ENCODE measurements at places on chromosomes 11 and 22. TPM values are rescaled to one million over a fixed set of nuclear protein-coding genes. Genes with fewer than 3 reads are reported as not detected.

DNA sequence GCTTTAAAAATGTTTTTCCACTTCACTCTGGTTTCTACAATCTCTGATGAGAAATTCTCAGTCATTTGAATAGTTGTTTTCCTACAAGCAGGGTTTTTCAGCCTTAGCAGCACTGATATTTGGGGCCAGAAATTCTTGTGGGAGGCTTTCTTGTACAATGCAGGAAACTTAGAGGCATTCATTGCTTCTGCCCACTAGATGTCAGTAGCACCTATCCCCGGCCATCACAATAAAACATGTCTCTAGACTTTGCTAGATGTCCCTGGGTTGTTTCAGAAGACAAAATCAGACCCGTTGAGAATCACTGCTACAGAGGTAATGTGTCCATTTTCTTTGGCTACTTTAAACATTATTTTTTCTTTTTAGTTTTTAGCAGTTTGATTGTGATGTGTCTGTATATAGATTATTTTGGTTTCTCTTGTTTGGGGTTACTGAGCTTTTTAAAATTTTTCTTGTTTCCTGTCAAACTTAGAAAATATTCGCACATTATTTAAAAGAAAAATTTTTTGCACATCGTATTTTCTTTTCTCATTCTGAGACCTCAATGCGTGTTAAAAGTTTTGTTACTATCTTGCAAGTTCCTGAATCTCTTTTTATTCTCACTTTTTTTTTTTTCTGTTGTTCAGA lies 60.8 kb upstream of the CCDC179 start:
- DNase-seq: no peak

DNA sequence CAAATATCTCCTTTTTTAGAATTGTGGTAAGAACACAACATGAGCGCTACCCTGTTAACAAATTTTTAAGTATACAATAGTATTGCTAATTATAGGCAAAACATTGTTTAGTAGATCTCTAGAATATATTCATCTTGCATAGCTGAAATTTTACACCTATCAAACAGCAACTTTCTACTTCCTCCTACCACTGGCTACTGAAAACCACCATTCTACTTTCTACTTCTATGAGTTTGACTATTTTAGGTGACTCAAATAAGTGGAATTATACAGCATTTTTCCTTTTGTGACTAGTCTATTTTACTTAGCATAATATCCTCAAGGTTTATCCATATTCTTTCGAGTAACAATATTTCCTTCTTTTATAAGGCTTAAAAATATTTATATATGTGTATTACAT lies 128.4 kb downstream of the FAM76B start:
- DNase-seq: no peak

DNA sequence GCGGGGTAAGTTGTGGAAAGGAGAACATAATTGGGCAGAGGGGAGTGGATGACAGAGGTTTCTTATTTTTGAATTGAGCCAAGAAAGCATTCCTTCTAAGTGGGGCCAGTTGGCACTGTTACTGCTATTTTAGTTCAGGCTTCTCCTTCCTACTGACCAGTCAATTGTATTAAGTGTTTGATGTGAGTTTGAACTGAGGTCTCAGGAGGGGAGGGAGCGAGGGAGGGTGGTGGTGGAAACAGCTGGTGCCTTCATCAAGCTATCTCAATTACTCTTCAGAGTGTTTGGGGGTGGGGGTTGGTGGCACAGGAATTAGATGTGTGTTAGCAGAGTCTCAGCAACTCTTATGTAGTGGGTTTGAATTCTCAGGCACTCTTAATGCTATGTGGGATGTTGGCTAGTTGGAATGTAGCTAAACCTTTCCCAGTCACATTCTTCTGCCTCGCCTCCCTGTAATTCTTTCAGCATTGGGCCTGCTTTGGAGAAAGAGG lies 14.5 kb downstream of the CTNND1 start:
- no peak for DNase-seq

GRCh38 chr11:2036863-2037486 lies 39.3 kb upstream of the H19 start:
- DNase-seq: no peak

DNA sequence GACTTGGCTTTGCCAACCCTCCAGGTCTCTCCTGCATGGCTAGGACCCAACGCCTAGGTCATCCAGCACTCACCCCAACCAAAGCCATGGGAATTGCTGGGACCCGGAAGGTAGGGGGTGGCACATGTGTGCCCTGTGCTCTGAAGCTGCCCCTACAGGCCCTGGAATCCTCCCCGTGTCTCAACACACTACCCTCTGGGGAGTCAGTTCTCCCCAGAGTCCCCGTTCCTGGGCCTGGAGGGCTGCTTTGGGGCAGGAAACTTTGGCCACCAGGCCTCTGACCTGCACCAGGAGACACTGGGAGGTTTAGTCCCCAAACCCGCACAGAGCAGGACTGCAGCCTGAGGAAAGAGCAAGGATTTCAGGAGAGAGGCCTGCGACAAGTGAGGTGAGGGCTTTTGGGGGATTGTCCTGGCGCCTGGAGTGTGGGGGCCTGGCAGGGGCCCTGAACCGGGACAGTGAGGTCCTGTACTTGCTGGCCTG lies 495 bp upstream of the IFITM1 start:
- DNase-seq: no peak

GRCh38 chr11:24828938-24829605 lies 332.2 kb downstream of the LUZP2 start:
- DNase-seq: no peak

- DNase-seq: no peak
Observed at GRCh38 chr11:59199546-59200422, 12.9 kb downstream of the MPEG1 start.

DNA sequence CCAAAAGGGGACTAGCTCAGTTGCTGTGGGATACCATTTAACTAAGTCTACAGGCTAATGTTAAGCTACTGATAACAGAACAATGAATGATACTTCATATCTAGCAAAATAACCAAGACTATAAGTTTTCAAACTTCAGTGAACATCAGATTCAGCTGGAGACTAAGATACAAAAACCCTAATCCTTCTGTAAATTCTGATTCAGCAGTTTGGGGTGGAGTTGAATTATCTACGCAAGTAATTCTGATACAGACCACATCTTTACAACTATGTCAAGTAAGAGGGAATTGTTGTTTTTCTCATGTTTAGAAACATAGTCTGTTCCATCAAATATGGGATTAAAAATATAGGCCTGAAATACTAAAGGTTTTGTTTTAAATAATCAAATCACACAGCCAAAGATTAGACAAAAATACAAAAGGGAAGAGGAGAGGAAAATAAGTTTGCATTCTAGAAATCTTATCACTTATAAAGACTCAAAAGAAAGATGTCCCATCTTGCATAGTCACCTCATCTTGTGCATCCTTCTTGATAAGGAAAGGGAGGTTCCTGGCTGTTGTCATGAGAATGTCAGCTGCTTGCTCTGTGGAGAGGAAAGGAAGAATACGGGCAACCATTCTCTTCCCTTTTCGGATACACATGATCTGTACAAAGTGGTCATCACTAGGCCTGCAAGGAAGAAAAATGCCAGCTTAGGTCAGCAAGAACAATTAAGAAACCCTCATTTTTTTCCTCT lies 21.4 kb downstream of the PATL1 start:
- no peak for DNase-seq

DNA sequence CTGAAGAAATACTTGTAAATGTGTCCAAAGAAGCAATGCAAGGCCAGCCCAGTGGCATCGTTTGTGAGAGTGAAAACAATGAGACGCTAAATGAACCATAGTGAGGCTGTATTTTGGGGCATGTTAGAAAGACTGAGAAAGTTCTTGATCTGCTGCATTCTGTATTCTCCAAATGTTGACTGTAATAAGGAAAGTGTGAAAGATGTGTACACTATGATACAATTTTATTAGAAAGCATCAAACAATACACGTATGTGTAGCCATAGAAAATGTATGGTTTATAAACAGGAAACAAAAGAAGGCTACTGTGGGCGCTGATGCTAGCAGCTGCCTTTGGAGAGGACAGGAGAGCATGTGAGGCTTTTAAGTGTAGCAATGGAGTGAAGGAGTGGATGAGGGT lies 233.5 kb upstream of the E2F8 start:
- no peak for DNase-seq

- no peak for DNase-seq
Observed at GRCh38 chr11:43830928-43831440, 49.6 kb upstream of the ALKBH3 start.

DNA sequence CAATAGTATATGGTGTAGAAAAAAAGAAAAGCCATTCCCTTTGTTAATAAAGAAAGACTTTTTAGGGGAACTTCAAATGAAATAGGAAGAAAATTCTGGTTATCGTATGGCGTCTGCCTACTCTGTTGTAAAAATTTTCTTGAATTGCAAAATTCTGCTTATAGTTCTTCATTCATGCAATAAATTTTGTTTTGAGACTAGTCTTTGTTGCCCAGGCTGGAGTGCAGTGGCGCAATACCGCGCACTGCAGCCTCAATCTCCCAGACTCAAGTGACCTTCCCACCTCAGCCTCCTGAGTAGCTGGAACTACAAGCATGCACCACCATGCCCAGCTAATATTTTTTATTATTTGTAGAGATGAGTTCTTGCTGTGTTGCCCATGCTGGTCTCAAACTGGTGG lies 5.8 kb downstream of the DDIAS start:
- no peak for DNase-seq

DNA sequence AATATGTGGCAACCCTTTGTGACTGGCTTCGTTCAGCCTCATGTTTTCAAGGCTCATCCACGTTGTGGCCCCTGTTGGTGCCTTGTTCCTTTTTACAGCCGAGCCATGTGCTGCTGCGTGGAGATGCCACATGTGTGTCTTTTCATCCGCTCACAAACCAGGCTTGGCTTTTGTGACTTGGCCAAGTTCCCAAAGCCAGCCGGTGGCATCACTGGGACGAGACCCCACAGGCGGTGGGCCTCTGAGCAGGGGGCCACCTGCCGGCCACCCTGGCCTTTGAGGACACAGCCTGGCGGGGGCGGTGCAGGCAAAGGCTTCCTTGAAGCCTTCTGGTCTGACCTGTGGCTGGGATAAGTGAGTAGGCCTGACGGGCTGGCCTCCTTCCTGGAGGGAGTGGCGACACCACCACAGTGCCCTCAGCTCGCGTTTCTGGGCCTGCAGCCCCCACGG lies 10.5 kb downstream of the GRK2 start:
- peak; percentile 69 for DNase-seq

- no peak for DNase-seq
Observed at GRCh38 chr11:61771195-61771894, 18.9 kb downstream of the MYRF start.

GRCh38 chr22:46381142-46381541 lies 45.6 kb downstream of the TRMU start:
- no peak for DNase-seq

DNA sequence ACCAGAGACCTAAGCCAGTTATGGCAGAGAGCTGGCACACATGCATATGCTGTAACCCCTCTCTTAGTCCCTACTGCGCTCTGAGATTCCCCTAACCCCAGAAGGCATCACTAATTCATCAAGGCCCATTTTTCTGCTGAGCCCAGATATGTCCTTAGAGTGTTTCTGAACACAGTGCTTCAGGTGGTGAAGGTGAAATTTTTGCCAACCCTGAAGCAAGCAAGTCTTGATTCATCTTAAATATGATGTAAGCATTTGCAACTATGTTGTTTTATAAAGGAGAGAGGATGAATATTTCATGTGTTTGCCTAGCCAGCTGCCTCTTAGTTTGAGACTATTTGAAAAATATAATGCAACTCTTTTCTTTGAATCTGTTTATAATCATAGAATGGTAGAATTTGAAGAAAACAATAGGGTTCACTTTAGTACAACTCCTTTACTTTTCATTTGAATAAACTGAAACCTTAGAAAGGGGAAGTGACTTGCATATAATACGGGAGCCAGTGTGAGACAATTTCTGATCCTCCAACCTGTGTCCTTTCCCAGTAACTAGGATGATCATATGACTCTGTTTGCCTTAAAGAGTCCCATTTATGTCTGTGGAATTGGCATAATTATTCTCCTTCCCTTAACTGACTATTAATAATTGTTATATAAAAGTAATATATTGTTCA lies 194.3 kb upstream of the MTNR1B start:
- DNase-seq: no peak

- DNase-seq: peak; percentile 80
Observed at GRCh38 chr22:37486224-37486845, at the start of gene MFNG. MFNG (minus strand) TSS chr22:37486384; CDS start chr22:37486177, 207 bp downstream.

DNA sequence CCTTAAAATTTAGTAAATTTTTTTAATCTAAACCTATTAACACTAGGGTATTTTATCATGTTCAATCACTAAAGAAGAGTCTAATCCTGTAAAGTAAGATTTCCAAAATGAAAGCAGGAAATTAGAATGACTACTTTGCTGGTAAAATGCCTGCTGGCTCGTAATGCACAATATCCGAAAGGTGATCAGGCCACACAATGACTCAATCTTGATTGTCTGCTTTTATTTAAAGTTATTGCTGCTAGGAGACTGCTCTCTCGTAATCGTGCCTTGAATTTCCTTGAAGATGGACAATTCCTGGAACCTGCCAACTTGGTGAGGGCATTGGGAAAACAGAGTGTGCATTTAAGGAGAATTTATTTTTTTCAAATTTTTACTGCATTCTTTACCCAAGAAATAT lies 1786.5 kb upstream of the RAG2 start:
- DNase-seq: no peak

- DNase-seq: peak; percentile 44
Observed at GRCh38 chr11:78192911-78193351, 4.2 kb downstream of the USP35 start.

DNA sequence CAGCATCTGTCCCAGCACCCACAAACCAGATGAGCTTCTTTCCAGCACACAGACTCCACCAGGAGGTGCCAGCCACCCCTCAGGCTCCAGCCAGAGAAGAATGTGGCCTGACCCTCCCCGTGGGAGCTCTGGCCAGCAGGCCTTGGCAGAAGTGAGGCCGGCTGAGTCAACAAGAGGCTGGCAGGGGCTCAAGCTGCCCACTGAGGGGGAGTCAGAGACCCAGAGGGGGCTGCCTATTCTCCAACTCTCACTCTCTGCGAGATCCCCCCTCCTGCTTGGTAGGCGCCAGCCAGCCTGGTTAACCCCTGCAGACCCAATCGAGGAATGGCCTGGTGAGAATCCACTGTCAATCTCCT lies 10.6 kb upstream of the CDC42EP1 start:
- DNase-seq: no peak

Gene HTATIP2
- 26.5 TPM for total RNA-seq

Gene BATF2
- 2.9 TPM for total RNA-seq

Gene P2RX6
- 2.3 TPM for total RNA-seq

Gene ARHGEF17
- 110 TPM for total RNA-seq

Gene B4GALNT4
- total RNA-seq: 32.2 TPM

Gene SEC14L3
- not detected for total RNA-seq

Gene PANX2
- total RNA-seq: 0.76 TPM

Gene IGF2
- 473 TPM for total RNA-seq

Gene RAB38
- total RNA-seq: 3.2 TPM
